ENCODE measurements at places on chromosomes 16 and 17.

DNA sequence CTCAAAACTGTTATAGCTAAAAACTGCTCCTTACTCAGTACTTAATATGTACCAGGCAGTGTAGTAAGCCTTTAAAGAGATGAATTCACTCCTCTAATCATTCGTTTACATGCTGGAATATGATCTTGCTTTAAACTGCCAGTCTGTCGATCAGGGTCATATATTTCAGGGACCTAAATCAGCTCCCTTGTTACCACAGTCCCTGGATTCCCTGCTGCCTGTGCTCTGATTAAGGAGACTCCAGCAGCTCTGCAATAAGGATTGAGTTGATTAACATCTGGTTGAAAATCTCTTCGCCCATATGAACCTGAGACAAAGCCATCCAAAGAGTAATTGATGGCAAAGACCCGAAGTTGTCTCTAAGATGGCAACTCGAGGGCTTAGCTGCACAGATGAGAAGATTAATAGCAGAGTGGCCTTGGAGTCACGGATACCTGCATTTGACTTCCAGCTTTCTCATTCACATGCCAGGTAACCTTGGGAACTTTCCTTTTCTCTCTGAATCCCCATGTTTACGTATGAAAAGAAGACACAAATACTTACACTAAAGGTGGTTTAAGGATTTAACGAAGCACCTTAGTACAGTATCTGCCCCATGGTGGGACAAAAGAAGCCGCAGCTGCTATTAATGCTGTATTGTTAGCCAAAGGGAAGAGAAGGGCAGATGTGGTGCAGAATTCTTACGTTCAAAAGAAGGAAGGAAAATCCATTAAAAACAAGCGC lies 68.2 kb downstream of the VAT1L start:
- no peak for DNase-seq

- DNase-seq = no peak
Observed at GRCh38 chr17:20276421-20276820, 190.9 kb downstream of the LGALS9B start.

DNA sequence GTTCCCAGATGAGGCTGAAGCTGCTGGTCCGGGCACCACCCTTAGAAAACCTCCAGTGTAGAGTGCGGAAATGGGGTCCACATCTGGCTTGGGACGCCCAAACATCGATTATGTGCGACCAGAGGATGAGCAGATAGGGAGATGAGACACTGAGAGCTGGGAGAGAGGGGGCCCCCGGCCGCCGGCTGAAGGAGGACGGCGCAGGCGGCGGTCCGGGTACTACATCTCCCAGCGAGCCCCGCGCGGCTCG lies 182 bp upstream of the SPECC1 start:
- no peak for DNase-seq

- no peak for DNase-seq
Observed at GRCh38 chr17:45189009-45189408, 27.3 kb downstream of the HEXIM2 start.

GRCh38 chr16:57616876-57617275 lies 11.6 kb upstream of the ADGRG1 start:
- DNase-seq = no peak

GRCh38 chr17:34071886-34072420 lies 183.1 kb upstream of the CCL2 start:
- DNase-seq = no peak

- no peak for DNase-seq
Observed at GRCh38 chr17:79204261-79204660, 129.6 kb downstream of the ENGASE start.

DNA sequence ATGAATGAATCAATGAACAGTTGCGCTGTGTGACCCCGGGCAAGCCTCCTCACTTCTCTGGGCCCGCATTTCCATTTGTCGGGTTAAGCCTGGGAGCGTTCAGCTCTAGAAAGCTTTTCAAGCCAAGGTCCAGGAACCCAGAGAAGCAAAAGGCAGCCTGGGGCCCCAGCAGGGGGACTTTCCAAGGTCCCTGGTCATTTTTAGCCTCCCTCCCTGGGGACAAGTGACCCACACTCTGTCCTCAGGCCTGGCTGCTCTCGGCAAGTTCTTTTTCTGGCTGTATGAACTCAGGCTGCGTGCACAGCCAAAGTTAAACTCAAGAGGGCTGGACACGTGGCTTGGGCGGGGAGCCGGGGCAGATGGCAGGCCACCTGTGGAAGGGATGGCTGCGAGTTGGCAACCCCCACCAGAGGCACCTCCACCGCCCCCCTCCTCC lies 41.4 kb upstream of the CIBAR2 start:
- no peak for DNase-seq

GRCh38 chr17:70022175-70022574 lies 52.9 kb upstream of the KCNJ16 start:
- no peak for DNase-seq

DNA sequence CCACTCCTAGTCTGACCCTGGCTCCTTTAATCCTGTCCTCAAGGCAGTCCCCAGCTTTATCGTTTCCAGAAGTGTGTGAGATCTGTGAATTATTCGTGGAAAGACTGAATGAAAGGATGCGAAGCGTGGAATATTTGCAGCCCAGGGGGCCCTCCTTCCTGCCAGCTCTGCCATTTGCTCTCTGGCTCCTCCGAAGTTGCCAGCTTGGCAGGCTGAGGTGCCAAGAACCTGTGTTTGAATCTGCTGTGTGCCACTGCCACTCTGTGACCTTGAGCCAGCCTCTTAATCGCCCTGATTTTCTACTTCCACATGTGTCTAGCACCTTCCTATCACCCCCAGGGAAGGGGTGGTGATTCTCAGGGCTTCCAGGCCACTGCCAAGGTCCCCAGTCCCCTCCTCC lies 10.8 kb downstream of the TBKBP1 start:
- no peak for DNase-seq

DNA sequence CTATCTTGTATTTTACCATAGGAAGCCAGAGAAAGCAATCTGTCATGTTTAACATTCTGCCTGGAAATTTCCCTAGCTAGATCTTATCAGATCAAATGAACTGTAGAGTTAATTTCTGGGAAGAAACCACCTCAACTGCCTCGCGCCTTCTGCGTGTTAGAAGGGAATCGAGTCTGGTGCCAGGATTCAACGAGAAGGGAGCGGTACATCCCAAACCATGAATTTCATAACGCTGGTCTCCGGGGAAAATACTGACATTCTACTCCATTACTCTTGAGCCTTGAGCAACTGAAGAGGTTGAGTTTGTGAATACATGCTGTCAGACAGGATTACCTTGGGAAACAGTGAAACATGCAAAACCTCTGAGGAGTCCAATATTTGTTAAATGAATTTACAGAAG lies 35.2 kb downstream of the MPHOSPH6 start:
- no peak for DNase-seq

GRCh38 chr17:13862346-13862745 lies 207.0 kb upstream of the COX10 start:
- no peak for DNase-seq

DNA sequence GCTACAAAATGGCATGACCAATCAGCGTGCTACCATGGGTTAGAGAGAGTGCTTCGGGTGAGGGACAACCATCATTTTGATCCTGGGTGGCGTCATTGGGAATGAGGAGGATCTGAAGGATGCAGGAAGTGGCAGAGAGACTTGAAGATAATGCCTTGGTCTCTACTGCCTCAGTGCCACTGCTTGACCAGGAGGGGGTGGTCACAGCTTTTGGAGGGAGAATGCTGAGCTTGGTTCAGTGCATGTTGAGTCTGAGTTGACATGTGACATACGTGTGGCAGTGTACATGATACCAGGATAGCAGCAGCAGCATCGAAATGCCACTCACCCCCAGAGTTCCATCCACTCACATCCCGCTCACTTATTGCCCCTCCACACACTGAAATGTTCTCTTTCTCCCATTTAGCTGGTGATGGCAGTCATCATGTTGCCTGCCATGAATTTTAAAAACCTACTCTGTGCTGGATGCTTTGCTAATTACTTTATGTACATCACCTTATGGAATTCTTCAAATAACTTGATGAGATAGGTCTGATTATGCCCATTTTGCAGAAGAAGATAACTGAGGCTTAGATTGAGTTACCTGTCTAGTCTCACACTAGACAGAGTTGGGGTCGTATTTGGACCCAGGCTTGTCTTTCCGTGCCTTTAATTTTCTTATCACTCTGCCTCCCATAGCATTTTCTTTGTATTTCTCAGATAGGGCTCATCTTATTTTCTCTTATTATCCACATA lies 36.7 kb downstream of the ARSG start:
- no peak for DNase-seq

DNA sequence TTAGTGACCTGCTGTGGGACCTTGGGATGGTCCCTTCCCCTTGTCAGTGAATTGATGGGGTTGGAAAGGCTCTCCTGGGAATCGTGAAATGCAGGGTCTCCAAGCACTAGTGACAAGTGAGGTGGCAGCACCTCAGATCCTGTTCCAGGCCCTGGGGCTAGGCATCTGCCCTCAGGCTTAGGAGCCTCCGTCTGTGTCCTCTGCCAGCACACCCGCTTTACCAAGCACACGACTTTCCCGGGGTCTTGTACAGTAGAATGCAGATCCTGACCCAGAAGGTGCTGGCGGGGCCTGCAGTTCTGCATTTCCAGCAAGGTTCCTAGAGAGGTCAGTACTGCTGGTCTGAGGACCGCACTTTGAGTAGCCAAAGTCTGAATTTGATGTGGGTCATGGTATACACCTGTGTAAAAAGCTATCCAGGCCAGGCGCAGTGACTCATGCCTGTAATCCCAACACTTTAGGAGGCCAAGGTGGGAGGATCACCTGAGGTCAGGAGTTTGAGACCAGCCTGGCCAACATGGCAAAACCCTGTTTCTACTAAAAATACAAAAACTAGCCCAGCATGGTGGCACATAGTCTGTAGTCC lies 30.9 kb upstream of the RMI2 start:
- DNase-seq = no peak

- no peak for DNase-seq
Observed at GRCh38 chr16:10154389-10154788, 27.8 kb downstream of the GRIN2A start.

DNA sequence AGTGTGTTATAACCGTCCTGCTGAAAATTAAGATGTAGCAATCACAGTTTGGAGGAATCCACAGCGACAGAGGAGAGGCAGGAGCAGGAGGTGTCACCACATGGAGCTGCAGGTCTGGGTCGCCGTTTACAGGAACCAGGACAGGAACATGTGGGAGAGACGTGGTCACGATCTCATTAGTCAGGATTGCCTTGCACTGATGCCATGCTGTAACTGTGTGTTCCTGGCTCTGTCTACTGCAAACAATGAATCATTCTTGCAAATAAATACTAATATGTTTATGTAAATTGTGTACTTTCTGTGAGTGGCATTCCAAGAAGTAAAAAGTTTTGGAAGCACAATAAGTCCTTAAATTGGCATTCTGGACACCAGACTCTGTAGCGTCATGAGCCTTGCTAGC lies 271.8 kb downstream of the CPPED1 start:
- no peak for DNase-seq

DNA sequence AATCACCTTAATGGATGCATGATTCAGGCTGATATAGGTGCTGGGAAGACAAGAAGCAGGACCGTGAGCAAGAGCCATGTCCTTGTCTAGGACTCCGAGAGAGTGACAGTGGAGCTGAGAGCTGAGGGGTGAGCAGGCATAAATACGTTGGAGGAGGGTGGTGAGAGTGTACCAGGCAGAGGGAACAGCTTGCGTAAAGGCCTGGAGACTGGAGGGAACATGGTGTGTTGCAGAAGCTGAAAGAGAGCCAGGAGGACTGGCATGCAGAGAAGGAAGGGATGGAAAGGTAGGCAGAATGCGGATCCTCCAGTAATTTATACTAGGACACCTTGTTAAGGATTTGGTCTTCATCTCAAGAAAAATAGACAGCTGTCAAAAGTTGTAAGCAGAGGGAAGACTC lies 653.2 kb downstream of the HS3ST4 start:
- no peak for DNase-seq

GRCh38 chr17:75433218-75433783 lies 23.1 kb upstream of the TMEM94 start:
- DNase-seq = no peak

DNA sequence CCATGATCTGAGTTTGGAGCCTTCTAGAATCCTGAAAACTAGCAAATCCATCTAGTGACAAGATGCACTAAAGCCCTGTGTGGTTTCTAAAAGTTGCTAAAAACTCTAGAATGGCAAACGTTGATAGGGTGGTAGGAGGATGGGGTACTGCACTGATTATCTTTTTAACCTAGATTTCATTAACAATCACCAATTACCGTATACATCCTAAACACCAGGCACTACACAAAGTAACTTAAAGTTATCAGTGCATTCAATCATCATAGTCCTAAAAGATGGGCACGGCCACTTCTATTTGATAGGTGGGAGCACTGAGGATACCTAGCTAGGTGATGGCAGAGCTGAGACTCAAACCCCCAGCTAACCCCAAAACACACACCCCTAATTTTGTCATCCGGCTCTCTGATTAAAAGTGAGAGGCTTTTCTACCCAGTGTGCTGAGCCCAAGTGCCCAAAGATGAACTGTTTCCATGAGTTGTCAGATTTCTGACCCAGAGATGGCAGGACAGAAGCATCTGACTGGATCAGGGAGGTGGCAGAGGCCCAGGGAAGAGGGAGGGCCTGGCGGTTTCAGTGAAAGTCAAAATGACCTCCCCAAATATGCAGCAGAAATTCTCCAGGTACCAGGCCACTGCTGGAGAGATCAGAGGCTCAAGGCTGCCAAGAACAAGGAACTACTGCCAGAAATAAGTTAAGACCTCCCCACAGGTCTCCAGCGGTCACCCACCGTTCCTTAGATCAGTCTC lies 396.8 kb downstream of the SOX9 start:
- no peak for DNase-seq

DNA sequence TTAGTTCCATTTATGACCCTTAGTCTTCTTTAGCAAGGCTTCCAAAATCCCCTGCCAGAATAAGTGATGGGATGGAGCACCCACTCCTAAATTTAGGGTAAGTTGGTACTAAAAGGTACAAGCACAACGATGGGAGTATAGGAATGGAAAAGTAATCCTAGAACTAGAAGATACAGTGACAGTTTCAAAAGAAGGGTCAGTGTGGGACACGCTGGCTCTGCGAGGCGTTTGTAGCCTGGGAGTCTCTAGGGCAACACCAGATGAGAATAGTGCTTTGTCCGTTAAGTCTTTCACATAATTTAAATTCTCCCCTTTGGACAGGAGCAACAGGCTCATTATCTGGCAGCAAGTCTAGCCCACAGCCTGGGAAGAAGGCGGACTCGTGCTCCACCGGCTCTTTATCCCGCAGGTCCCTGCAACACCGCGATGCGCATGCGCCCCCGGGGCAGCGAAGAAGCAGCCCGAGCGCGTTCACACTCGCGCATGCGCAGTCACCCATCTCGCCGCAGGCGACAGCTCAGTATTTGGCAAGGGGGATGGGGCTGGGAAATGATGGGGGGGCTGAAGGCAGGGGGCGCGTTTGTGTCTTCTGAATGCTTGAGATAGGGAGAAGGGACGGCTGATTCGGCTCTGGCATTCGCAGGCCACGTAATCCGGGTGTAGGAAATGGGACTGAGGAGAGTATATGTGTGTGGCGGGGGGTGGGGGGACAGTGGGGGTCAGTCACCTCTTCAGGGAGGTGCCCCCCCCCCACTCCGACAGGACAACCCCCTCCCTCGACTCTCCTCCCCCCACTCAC lies 564 bp downstream of the SPOP start:
- peak; percentile 90 for DNase-seq

- no peak for DNase-seq
Observed at GRCh38 chr17:29571486-29571882, 3.0 kb downstream of the TP53I13 start.

All from activated CD8-positive, alpha-beta memory T cell treated with anti-CD3 and anti-CD28 coated beads for 1 hour (primary cell).